ENCODE measurements at places on chromosomes 16 and 17. TPM values are rescaled to one million over a fixed set of nuclear protein-coding genes. Genes with fewer than 3 reads are reported as not detected.

- DNase-seq, result no peak
Measured at GRCh38 chr17:83114706-83115105, 35.3 kb downstream of the METRNL start.

- no peak for DNase-seq
Measured at GRCh38 chr16:47753659-47754058, 292.5 kb downstream of the PHKB start.

DNA sequence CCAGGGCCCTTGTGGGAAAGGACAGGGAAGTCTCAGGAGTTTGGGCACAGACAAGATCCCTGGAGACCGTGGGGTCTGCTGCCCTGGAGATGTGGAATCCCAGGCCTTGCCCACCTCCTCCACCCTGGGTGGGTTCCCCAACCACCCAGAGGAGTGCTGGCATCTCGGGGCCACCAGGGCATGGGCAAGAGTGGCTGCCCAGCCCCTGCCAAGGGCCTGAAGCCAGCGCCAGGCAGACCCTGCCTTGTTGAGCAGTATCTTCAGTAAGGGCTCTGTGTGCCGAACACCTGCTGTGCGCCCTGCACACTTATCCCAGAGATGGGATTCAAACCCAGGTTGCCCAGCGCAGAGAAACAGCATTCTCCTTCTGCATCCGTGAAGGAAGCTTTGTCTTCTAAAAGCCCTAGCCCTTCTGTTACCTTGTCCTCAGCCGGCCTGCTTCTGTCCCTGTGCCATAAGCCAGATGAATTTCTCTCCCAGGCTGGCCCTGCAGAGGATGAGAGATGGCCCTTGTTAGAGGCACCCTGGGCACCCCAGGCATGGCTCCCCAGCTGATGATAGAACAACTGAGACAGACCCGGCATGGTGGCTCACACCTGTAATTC lies 32.4 kb downstream of the TMEM235 start:
- DNase-seq, result no peak

DNA sequence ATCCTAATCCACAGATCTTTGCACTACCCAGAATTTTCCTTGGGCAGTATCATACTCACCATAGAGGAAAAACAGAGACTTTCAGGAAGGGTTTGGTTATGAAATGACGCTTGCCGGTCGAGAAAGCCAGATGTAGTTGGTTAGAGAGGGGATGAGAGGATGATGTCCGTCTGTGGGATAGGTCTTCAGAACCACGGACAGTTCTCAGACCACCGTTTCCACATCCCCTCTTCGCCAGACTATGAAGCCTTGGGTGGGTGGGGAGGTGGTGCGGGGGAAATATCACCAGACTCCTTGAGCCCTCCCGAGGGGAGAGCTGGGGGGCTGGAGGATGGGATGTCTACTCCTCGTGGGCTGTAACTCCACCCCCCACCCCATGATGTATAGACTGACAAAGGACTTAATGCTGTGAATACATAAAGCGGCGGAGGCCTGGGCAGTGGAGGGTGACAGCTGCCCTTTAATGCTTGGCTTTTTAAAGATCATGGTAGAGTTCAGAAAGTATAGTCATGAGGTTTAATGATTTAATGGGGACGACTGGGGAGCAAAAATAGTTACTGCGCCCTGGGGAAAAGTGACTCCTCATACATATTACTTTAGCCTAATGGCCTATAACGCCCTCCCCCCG lies 96.6 kb downstream of the MRM1 start:
- no peak for DNase-seq

DNA sequence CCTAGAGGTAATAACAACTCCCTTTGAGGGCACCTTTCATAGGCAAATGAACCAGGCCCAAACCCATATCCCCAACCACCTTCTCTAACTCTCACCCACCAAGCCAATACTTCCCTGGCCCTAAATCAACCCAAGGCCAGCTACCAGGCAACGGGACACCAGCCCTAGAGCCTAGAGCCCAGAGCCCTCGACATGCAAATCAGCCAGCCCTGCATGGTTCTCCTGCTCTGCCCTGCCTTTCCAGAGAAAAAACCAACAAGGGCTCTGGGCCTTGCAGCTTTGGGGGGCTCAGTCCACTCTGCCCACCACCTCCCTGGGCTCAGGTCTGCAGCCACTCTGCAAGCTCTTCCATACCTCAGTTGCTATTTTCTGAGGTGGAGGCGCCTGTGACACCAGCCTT lies 55.0 kb downstream of the PITPNM3 start:
- DNase-seq, result no peak

DNA sequence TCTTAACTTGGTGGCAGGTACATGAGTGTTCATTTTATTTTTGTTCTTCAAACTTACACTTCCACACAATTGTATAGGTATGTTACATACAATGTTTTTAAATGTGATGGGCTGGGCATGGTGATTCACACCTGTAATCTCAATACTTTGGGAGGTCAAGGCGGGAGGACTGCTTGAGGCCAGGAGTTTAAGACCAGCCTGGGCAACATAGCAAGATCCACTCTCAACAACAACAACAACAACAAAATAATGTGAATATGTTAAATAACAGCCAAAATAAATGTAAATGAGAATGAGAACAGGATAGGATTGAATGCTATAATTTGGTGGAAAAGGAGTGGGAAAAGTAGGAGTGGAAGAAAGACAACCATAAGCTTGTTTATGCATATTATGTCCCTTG lies 2.6 kb downstream of the NSMCE1 start:
- DNase-seq, result no peak

DNA sequence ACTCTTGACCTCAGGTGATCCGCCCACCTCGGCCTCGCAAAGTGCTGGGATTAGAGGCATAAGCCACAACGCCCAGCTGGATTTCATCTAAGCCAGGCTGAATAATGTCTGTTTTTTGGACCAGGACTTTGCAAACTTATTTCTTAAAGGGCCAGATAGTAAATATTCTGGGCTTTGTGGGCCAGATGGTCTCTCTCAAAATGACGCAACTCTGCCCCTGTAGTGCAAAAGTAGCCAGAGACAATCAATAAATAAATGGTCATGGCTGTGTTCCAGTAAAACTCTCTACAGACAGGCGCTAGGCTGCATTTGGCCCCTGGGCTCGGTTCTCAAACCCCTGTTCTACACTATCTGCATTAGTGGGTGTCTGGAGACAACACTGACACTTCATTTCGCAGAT lies 121.9 kb upstream of the CDH13 start:
- no peak for DNase-seq

DNA sequence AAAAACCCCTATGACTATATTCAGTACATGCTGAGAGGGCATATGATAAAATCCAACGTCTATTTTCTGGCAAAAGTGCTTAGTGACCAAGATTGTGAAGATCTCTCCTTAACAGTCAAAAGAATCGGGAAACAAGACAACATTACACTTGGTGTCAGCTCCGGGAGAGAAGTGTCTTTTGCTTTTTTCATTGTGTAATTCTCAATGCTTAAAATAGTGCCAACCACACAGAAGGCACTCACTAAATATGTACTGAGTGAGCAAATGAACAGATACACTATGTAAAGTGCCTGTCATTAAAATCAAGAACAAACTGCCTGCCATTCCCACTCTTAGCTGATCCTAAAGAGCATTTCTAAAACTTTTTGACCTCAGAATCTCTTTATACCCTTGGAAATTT lies 34.1 kb downstream of the VPS53 start:
- DNase-seq, result no peak

DNA sequence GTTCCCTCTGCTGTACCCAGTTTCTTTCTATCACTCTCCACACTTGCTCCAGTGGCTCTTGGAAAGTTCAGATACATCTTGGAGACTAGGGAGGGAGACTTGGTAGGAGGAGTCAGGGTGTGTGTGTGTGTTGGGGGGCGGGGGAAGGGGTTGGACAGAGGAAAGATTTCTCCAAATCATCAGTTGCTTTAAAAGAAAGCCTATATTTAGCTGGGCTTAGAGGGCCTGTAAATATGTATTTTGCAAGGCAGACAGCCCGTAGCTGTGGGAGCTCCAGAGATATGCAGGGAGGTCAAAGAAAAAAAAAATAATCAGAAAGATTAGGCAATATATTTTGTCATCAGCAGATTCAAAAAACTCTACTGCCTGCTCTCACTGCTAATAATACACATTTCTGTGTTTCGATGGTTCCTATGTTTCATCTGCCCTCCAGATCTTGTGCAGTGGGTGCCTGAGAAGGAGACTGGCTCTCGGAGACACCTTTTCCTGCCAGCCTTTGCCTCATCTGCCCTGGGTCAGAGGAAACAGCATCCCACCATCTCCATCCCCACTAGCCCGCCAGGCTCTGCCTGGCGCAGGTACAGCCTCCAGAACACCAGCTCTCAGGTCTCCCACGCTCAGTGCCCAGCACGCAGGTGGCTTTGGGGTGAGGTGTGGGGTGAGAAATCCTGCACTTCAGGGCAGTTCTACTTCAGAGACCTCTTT lies 4.8 kb upstream of the PPP1R9B start:
- DNase-seq, result no peak

GRCh38 chr16:84207251-84207650 lies 16.3 kb downstream of the ADAD2 start:
- DNase-seq, result no peak

- DNase-seq, result peak; percentile 55
Measured at GRCh38 chr17:68161644-68162428, 86.0 kb upstream of the AMZ2 start.

- no peak for DNase-seq
Measured at GRCh38 chr16:23847948-23848347, 12.2 kb downstream of the PRKCB start.

- no peak for DNase-seq
Measured at GRCh38 chr17:64412944-64413381, 22.3 kb upstream of the PECAM1 start.

- DNase-seq, result peak; percentile 84
Measured at GRCh38 chr17:42276609-42277341, 584 bp upstream of the STAT5B start.

DNA sequence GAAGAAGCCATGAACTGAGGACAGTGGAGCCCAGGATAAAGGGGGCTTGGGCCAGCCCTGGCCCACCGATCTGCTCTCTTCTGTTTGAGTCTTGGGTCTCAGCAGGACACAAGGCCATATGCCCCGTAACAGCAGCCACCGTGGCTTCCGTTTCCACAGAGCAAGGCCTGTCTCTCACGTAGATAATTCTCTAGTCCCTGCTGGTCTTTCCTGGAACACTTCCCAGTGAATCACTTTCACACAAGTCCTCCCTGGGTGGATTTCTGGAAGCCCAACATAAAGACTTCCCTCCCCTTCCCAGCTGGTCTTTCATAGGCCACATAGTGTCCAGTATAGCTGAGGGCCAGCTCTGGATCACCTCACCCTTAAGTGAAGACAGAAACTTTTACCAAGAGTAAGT lies 19.9 kb upstream of the C16orf78 start:
- DNase-seq, result no peak

DNA sequence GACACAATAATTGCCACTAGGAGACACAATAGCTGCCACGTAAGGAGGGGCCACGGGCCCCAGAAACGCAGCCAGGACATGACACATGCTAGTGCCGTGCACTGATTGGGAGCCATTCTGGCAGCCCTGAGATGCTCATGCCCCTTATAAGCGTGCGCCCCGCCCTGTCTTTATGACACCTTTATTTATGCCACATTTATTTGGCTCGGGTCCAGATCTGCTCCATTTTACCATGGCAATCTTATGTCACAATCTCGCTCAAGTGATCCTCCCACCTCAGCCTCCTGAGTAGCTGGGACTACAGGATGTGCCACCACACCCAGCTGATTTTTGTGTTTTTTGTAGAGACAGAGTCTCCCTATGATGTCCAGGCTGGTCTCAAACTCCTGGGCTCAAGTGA lies 43.8 kb upstream of the NF1 start:
- DNase-seq, result no peak

GRCh38 chr16:70638814-70639792 lies 7.3 kb upstream of the IL34 start:
- DNase-seq, result no peak

GRCh38 chr17:61647047-61647446 lies 56.0 kb upstream of the NACA2 start:
- DNase-seq, result no peak

GRCh38 chr17:34765291-34765690 lies 185.9 kb downstream of the TMEM132E start:
- no peak for DNase-seq

- DNase-seq, result peak; percentile 72
Measured at GRCh38 chr17:50148226-50149090, 2.0 kb downstream of the PPP1R9B start.

- DNase-seq, result no peak
Measured at GRCh38 chr17:83004791-83005380, 74.5 kb upstream of the METRNL start.

DNA sequence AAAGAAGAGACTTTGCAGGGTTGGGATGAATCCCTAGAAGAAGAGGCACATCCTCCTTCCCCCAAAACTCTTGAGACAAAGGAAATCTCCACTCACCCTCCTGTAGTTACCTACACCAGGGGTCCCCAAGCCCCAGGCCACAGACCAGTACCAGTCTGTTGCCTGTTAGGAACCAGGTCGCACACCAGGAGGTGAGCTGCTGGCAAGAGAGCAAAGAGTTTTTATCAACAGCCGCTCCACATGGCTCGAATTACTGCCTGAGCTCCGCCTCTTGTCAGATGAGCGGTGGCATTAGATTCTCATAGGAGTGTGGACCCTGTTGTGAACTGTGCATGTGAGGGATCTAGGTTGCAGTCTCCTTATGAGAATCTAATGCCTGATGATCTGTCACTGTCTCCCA lies 98.9 kb downstream of the CCT6B start:
- no peak for DNase-seq

DNA sequence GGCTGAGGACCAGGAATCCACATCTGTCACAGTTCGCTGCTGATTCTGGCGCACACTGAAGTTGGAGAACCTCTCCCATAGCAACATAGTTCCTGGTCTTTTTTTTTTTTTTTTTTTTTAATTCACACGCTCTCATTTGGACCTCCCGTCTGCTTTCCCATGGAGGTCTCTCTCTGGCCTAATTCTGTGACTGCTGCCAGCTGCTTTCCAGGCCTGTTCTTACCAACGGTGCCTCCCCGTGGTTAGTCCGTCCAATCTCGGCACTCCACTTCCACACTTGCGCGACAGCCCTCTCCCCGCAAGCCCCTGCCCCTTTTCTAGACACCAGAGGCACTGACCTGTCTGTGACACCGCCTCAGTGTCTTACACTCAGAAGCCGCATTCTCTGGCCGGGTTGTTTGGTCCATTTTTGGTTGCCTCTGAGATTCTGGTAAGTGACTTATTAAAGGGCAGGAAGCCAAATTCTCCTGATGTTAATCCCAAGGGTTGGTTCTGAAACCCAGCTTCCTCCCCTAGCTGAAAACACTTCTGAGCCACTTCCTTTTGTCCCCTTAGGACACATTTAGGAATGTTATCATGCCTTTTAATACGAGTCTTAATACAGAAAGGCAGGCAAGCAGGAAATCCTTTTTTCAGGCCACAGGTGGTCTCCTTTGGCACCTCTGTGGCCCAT lies 1.1 kb upstream of the AKTIP start:
- DNase-seq, result peak; percentile 74

CCL5 gene
- total RNA-seq, result 1.6 TPM

SRL gene
- 350 TPM for total RNA-seq

TNFSF12 gene
- 34.6 TPM for total RNA-seq

CES5A gene
- total RNA-seq, result 0.35 TPM

RNF43 gene
- total RNA-seq, result 3.8 TPM

CFAP119 gene
- total RNA-seq, result 0.46 TPM

WSCD1 gene
- 11.2 TPM for total RNA-seq

CCL1 gene
- not detected for total RNA-seq

GAS2L2 gene
- total RNA-seq, result 0.11 TPM

HS3ST4 gene
- total RNA-seq, result not detected

SHMT1 gene
- total RNA-seq, result 10.0 TPM

RAD51C gene
- 38.5 TPM for total RNA-seq

TBC1D3I gene
- total RNA-seq, result 0.30 TPM

IGFBP4 gene
- 157 TPM for total RNA-seq

MGAT5B gene
- not detected for total RNA-seq

PTX4 gene
- total RNA-seq, result 0.16 TPM
